Esophagus muscularis mucosa (tissue), 4 donors: ENCODE measurements at places on chromosomes 12 and 14. TPM values are rescaled to one million over a fixed set of nuclear protein-coding genes. Genes with fewer than 3 reads are reported as not detected.

DNA sequence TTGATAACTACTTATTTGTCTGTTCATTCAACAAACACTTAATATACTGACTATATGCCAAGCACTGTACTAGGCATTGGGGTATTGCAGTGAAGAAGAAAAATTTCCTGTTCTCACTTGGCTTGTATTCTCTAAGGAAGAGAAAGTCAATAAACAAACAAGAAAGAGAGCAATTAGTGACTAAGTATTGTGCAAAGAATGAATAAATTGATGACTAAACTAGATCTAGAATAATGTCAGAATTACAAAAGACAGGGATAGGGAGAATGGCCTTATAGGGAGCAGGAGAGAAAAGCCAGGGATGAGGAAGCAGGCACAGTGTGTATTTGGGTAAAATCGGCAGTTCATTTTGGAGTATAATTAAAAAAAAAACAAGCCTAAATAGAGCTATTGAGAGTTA, 4.2 kb upstream of the LIN7A start:
- H3K27me3 ChIP-seq, result peaks cover 11% of the 10 kb centered on the region
- H3K36me3 ChIP-seq, result no peaks in the 10 kb centered on the region

The ARHGDIB gene
- 43.6 TPM for total RNA-seq

DNA sequence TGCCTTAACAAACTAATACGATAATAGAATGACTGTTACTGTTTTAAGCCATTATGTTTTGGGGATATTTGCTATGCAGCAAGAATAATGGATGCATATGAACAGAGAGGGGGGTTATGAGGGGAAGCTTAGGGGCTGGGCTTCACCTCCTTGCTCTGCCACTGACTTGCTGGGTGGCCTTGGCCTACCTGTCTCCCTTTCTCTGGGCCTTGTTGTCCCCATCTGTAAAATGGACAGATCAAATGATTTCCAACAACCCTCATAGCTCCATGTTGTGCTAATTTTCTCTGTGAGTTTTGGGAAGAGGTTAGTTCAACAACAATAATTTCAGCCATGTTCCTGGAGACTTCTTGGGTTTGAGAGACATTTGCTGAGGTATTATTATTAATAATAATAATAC, 119.6 kb downstream of the VRK1 start:
- H3K27ac ChIP-seq, result no peak overlapping the region
- DNase-seq, result no peak
- H3K4me3 ChIP-seq, result no peak overlapping the region
- H3K36me3 ChIP-seq, result no peaks in the 10 kb centered on the region

The LRRC9 gene
- total RNA-seq, result not detected

The C12orf56 gene
- not detected for total RNA-seq

The SLC22A17 gene
- 21.4 TPM for total RNA-seq

DNA sequence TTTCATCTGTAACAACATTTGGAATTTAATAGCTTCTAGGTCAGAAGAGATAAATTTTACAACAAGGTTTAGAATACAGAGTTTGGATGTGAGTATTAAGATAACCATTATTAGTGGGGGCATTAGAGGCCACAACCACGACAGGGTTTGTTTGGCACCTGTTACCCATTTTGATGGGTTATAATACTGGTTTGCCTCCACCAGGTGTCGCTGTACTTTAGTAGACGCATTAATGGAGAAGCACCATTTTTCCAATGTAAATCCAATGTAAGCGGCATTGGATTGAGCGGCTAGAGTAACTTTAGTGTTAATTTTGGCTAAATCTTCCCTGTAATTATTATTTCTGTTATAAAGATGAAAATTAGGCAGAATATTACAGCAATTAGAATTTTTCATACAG, 136.2 kb downstream of the SLCO1B3 start:
- H3K36me3 ChIP-seq, result no peaks in the 10 kb centered on the region
- H3K4me3 ChIP-seq, result no peak overlapping the region
- DNase-seq, result no peak
- H3K27me3 ChIP-seq, result no peaks in the 10 kb centered on the region
- no peak overlapping the region for H3K27ac ChIP-seq

GRCh38 chr14:57831981-57832380, 33.9 kb downstream of the SLC35F4 start:
- H3K27me3 ChIP-seq, result no peaks in the 10 kb centered on the region
- H3K27ac ChIP-seq, result no peak overlapping the region
- peaks cover 32% of the 10 kb centered on the region for H3K4me1 ChIP-seq
- no peak for DNase-seq

DNA sequence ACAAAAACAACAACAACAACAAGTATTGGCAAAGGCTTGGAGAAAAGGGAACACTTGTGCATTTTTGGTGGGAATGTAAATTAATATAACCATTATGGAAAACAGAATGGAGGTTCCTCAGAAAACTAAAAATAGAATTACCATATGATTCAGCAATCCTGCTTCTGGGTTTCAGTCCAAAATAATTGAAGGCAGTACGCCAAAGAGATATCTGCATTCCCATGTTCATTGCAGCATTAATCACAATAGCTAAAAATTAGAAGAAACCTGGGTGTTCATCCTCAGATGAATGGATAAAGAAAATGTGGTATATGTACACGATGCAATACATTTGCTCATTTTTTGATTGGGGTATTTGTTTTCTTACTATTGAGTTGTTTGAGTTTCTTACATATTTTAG, 813.0 kb downstream of the NRXN3 start:
- H3K27me3 ChIP-seq, result no peaks in the 10 kb centered on the region
- no peaks in the 10 kb centered on the region for H3K4me1 ChIP-seq
- no peak for DNase-seq
- no peak overlapping the region for H3K27ac ChIP-seq
- H3K4me3 ChIP-seq, result no peak overlapping the region

DNA sequence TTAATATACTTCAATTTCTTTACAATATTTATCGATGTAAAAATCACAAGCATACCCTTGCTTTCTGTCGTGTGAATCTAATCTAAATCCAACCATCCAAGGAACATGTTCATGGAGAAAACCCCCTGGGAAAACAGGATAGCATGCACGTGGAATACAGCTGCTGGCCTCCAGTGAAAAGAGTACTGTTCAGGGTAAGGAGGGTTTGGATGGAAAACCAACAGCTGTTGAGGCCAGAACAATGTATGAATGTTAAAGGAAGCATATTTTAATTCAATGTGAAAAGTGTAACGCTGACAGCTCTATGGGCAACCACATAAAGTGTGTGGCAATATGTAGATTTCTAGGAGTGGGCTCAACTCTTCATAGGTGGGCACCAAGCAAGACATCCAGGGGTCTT, 344.0 kb downstream of the TMEM132D start:
- H3K27ac ChIP-seq, result no peak overlapping the region
- H3K4me1 ChIP-seq, result no peaks in the 10 kb centered on the region
- H3K4me3 ChIP-seq, result no peak overlapping the region
- DNase-seq, result no peak

The CARMIL3 gene
- 0.29 TPM for total RNA-seq

- no peaks in the 10 kb centered on the region for H3K4me1 ChIP-seq
- H3K4me3 ChIP-seq, result no peak overlapping the region
- no peaks in the 10 kb centered on the region for H3K27me3 ChIP-seq
- H3K36me3 ChIP-seq, result no peaks in the 10 kb centered on the region
Observed at GRCh38 chr14:56059054-56059453, 59.2 kb upstream of the PELI2 start.

The PRICKLE1 gene
- 23.9 TPM for total RNA-seq

The C1RL gene
- total RNA-seq, result 89.1 TPM

The FBLN5 gene
- total RNA-seq, result 119 TPM

- H3K4me3 ChIP-seq, result no peak overlapping the region
- H3K36me3 ChIP-seq, result no peaks in the 10 kb centered on the region
- no peak overlapping the region for H3K27ac ChIP-seq
- H3K27me3 ChIP-seq, result no peaks in the 10 kb centered on the region
- peak; percentile 42 for DNase-seq
- H3K4me1 ChIP-seq, result no peaks in the 10 kb centered on the region
Observed at GRCh38 chr12:8564656-8565055, 24.0 kb upstream of the CLEC4E start.

DNA sequence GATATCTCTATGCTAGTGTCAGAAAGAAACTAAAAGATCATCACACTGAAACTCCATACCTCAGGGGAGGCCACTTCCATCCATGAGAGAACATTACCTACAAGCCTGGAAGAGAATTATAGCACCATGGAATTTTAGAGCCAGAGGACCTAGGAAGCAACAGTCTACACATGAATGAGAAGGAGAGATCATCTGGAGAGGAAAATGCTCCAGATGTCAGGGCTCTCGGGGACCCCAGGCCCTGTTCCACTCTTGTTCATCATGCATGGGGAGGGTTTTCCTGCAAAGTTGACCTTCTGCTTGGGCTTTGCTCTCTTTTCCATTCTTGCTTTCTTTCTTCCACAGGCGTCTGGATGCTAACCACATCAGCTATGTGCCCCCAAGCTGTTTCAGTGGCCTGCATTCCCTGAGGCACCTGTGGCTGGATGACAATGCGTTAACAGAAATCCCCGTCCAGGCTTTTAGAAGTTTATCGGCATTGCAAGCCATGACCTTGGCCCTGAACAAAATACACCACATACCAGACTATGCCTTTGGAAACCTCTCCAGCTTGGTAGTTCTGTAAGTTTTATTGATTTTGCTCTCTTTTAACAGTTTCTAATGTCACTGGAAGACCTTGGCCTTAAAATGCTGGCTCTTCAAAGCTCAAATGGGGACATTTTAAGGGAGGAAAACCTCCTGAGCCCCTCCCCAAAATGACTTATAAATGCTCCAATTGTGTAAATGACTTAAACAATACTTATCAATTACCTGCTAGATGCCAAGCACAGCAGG, 110.7 kb downstream of the ZFC3H1 start:
- no peaks in the 10 kb centered on the region for H3K4me1 ChIP-seq
- DNase-seq, result no peak
- H3K4me3 ChIP-seq, result no peak overlapping the region
- no peak overlapping the region for H3K27ac ChIP-seq
- H3K27me3 ChIP-seq, result no peaks in the 10 kb centered on the region
- no peaks in the 10 kb centered on the region for H3K36me3 ChIP-seq

- H3K27ac ChIP-seq, result no peak overlapping the region
- no peak for DNase-seq
- no peaks in the 10 kb centered on the region for H3K36me3 ChIP-seq
- H3K27me3 ChIP-seq, result no peaks in the 10 kb centered on the region
- no peak overlapping the region for H3K4me3 ChIP-seq
Observed at GRCh38 chr12:84561351-84561750, 351.2 kb downstream of the SLC6A15 start.

- DNase-seq, result no peak
- H3K36me3 ChIP-seq, result no peaks in the 10 kb centered on the region
- H3K4me1 ChIP-seq, result peaks cover 2% of the 10 kb centered on the region
- H3K4me3 ChIP-seq, result no peak overlapping the region
Observed at GRCh38 chr12:68568922-68569569, 41.7 kb upstream of the RAP1B start.

The FAM234B gene
- 4.1 TPM for total RNA-seq

- no peaks in the 10 kb centered on the region for H3K36me3 ChIP-seq
- H3K4me3 ChIP-seq, result peak overlapping the region; percentile 70
- peaks cover 9% of the 10 kb centered on the region for H3K27me3 ChIP-seq
- no peak for DNase-seq
- peak overlapping the region; percentile 90 for H3K27ac ChIP-seq
Observed at GRCh38 chr14:90332271-90332584, 487 bp upstream of the NRDE2 start.

DNA sequence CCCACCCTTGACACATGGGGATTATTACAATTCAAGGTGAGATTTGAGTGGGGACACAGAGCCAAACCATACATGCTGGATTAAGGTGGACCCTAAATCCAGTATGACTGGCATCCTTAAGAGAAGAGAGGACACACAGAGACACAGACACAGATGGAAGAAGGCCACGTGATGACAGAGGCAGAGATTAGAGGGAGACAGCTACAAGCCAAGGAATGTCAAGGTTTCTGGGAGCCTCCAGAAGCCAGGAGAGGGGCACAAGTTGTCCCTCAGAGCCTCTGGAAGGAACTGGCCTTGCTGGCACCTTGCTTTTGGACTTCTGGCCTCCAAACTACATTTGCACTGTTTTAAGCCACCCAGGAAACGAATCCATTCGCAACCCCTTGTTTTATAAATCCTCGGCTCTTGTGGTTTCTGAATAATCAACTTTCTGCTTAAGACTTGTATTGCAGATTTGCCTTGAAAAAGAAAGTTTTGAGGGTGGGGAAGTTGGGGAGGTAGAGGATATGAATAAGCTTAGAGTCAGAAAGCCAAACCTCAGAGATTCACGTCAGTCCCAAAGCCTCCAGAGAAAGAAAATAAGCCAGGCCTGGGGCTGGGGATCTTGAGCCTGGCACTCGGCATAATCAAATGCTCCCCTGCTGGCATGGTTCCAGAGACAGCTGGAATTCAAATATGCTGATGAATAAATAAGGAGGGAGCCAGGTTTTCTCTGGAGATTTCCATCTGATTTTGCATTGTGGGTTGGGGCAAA, 224.2 kb upstream of the PWP1 start:
- H3K4me1 ChIP-seq, result no peaks in the 10 kb centered on the region
- H3K27me3 ChIP-seq, result no peaks in the 10 kb centered on the region
- no peaks in the 10 kb centered on the region for H3K36me3 ChIP-seq
- no peak overlapping the region for H3K27ac ChIP-seq
- no peak for DNase-seq

DNA sequence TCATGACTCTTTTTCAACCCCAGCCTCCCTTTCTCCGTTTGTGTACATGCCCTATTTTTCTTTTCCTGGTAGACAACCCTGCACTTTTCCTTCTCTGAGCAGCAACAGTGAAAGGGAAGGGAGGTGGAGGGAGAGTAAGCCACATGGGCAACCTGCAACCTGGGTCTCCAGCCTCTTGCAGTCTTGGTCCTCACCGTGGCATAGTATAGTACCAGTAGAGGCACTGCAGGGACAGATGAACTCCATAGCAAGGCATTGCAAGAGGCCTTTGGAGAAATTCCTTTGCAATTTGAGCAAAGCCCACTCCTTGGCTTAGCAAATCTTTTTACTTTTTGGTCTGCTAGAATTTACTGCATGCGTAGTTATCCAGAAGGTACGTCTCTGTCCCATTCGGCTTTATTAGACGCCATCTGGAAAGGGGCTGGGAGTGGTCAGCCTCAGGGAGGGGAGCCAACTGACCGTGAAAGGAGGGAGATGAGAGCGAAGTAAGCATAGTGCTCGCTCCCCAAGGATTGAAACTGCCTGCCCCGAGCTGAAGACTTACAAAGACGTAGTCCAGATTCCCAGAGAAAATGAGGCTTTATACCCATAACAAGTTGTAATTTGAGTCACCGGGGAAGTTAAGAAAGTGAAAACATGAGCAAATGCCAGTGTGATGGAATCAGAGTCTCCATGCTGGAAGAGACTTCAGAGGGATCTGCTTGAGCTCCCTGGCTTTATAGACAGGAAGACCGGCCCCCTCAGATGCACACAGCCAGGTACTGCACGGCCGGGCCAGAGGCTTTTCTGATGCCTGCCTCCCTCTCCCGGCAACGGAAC, 332.0 kb downstream of the CACNA1C start:
- no peaks in the 10 kb centered on the region for H3K27me3 ChIP-seq
- H3K4me3 ChIP-seq, result no peak overlapping the region
- no peaks in the 10 kb centered on the region for H3K36me3 ChIP-seq
